ENCODE measurements at places on chromosomes 16 and 17.

GRCh38 chr16:72195609-72196008 lies 23.7 kb upstream of the PMFBP1 start:
- DNase-seq, result no peak

DNA sequence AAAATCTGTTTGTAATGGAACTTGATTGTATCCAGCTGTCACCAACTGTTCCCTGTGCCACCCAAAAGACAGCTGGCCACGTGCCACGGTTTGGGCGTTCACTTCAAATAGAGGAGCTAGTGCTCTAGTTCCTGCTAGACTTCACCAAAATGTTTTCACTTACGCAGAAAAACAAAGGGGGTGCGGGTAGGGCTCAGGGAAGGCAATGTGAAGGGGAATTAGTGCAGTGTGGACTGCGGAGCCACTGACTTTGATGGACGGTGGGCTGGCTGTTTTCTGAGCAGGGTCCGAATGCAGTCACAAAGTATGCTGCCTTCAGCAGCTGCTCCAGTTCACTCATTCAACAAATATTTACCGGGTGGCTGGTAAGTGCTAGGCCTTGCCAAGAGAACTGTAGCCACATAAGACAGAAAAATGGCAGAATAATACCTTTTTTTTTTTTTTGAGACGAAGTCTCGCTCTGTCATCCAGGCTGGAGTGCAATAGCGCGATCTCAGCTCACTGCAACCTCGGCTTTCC lies 7.6 kb upstream of the CYTH1 start:
- DNase-seq, result no peak

DNA sequence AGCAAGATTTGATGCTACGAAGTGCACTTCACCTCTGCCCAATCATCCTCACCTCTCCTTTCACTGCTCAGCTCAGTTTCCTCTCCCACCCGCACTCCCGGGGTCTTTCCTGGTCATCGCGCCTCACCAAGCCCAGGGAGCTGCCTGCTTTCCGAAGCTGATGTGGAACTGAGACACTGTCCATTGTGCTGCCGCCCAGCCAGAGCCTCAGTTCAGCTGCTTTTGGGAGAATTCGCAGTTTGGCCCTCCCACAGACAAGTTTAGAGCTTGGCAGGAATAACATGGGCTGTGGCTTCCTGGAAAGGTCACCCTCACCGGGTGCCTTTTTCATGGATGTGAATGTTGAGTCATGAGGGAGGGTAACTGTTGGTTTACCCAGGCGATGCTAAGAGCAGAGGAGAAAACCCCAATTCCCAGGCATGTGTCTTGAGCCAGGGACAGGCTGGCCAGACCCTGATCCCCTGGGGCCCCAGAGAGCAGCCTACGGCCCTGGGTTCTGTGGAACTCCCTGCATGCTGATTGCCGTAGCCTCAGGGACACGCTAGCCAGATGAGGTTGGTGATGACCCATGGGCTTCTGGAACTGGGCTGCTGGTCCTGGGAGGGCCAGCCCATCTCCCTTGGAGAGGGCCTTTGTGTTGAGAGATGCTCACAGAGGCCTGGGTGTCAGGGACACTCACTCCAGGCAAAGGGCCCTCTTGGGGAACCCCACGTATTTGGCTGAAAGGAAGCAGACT lies 1687.5 kb downstream of the TP53TG3F start:
- no peak for DNase-seq

DNA sequence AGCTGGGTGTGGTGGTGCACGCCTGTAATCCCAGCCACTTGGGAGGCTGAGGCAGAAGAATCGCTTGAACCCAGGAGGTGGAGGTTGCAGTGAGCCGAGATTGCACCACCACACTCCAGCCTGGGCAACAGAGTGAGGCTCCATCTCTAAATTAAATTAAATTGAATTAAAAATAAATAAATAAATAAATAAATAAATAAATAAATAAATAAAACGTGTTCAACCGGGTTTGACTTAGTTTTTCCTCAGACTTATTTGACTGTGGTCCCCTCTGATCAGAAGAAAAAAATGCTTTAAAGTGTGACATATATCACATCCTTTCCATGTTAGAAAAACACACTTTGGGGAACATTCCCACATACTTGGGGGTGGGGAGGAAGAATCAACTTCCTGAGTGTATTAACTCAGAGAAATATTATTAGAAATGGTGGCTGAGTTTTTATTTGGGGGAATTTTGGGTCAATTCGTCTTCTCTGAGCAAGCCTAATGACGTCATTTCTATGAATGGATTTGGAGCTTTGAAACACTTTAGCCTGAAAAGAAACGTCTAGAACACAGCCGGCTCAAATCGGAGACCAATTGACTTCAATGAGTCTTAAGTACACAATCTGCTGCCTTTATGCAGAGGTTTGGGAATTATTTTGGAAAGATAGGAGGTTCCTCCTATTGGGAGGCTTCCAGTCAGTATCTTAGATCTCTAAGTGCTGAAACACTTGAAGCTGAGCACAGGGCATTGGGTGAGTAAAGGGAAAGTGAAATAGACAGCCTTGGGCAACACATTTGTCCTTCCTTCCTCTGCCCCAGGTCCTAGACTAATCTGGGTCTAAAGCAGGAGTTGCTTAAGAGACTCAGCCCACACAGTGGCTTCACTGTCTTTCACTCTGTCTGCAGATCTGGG lies 132.6 kb downstream of the PITPNC1 start:
- DNase-seq, result no peak

Measured in epithelial cell of prostate (primary cell).